IMR-90 (cell line): ENCODE measurements at places on chromosomes 7 and 10. TPM values are rescaled to one million over a fixed set of nuclear protein-coding genes. Genes with fewer than 3 reads are reported as not detected.

The CPA2 gene
- not detected in 2 replicates for total RNA-seq

The TUBAL3 gene
- total RNA-seq = not detected in 2 replicates

The CPVL gene
- total RNA-seq = not detected in 2 replicates

The ADAMTS14 gene
- under 0.01 TPM in 2 replicates for total RNA-seq

The C10orf62 gene
- total RNA-seq = not detected in 2 replicates

The UTF1 gene
- not detected in 2 replicates for total RNA-seq

The LEP gene
- total RNA-seq = not detected in 2 replicates

The FRMPD2 gene
- 0.18 TPM in 1 of 2 replicates, not detected in the other for total RNA-seq

The SPDYE2 gene
- total RNA-seq = not detected in 2 replicates

The SFRP5 gene
- total RNA-seq = not detected in 2 replicates
